Activated T-helper 1 cell treated with Interleukin-2 at 50 U/mL for 16 hours (primary cell): ENCODE measurements at places on chromosomes 5 and 9.

DNA sequence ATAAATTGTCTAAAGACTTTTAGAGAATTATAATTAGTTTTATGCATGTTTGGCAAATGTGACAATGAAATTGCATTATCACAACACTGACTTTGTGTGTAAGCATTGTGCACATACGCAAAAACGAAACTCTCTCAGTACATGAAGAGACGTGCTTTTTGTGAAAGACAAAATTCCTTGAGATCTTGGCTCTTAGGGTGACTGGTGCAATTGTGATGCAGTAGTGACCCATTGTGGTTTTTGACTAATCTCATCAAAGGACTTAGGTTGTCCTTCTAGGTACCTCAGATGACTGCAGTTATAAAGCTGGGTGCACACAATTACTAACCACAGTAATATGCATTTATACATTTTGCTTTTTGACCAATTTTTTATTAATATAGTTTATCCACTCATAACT lies 25.3 kb upstream of the TYRP1 start:
- no peak for DNase-seq

DNA sequence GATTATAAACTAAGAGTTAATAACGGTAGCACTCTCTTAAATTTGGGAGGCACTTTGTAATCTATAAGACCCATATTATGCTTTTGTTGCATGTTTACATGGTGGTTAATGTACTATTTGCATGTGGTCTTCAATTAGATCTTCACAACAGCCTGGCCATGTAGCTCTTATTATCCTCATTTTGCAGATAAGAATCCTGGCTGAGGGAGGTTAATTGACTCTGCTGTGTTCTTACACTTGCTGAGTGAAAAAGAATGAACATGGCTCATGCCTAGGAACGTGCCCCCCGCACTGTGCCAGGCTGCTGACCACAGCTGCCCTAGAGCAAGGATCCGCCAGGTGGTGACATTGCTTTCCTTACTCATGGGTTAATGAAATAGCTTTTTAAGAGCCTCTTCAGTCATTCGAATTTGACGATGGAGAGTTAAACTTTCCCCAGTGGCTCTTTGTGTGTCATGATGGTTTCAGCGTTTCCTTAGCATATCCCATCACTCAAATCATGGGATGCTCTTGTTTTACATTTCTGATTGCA lies 97.9 kb downstream of the CDH6 start:
- DNase-seq: no peak

DNA sequence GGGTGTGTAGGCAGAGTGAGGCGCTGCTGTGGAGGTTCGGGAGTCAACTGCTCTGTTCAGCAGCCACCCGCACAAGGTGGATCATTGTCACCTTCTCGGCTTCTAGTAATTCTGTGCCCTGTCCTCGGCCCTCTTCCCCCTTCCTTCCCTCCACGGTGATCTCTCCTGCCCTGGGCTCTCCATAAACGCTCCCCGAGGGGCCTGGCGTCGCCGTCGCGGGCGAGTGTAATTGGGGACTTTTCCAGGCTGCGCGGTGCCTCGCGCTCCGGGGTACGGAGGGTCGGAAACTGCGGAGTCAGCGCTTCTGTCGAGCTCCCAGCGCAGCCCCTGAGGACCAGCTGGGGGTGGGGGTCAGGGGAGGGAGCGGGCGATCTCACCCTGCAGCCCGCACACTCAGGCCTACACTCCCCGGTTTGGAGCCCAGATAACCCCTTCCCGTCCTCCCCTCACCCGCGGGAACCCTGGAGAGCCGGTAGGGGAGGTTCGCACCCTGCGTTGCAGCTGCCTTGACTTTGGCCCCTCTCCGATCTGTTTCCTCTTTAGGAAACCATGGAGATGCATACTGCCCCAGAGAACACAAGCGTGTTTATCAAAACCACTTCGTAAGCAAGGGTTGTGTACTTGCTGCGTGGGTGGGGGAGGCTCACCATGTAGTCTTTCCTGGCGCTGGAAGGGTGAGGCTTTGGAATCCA lies 188.3 kb upstream of the ZNF618 start:
- no peak for DNase-seq

- DNase-seq: no peak
Observed at GRCh38 chr5:59190746-59191145, 607.9 kb downstream of the RAB3C start.

DNA sequence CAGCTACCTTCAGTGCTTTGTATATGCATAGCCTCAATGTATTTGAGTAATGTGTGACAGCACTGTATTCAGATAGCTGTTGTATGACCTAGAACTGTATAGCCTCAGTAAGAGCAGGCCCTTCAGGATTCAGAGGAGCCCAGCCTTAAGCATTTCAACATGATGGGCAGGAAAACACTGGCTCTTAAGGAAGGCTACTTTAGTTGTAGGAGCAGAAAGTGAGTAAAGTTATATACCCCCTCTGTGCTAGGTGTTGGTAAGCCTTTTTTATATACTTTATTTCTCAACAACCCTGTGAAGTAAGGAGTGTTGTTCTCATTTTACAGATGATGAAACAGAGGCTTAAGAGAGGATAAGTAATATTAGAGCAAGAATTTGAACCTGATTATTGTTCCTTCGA lies 1.5 kb upstream of the GPR21 start:
- no peak for DNase-seq

DNA sequence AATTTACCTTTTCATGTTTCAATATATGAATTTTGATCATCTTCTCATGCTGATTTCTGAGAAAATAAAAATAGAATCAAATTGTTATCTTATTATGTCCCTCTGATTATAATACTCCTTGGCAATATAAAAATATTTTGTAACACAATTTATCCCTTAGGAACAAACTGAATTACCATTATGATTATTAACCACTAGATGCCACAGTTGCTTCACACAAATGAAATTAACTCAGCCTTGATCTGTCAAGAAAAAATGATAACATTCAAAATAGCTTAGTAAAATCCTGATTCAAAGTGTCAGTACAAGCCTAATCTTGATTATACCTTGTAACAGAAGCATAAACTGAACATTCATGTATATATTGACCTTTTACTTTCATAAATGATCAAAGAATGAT lies 4.8 kb upstream of the CHSY3 start:
- DNase-seq: no peak

DNA sequence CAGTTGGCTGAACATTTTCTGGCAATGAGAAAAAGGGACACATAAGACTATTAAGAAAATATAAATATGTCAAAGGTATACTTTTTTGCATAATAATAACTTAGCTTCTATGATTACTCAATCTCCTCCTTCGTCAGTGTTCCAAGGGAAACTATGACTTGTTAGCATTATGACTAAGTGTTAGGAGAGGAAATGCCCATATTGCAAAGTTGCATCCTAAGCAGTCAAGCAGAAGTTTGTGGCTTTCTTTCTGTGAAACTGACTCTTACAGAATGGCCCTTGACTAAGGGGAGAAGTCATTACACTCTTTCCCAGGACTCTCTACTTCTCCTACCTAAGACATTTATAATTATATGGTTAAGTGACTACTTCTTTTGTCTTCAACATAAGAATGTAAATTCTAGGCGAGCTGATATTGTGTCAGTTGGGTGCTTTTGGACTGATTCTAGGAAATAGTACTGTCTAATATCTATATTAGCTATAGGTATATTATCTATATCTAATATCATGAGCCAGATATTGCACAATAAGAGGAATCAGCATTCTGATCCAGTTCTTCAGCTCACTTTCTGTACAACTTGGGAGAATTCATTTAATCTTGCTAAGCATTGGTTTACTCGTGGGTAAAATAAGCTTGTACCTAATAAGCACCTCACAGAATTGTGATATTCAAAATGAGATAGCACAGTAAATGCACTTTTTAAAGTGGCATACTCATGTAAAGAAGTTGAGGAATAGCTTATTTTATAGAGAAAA lies 16.4 kb upstream of the SPINK6 start:
- no peak for DNase-seq

GRCh38 chr5:152374711-152375275 lies 30.3 kb downstream of the NMUR2 start:
- DNase-seq: no peak

GRCh38 chr9:97874624-97875023 lies 21.6 kb downstream of the FOXE1 start:
- no peak for DNase-seq

DNA sequence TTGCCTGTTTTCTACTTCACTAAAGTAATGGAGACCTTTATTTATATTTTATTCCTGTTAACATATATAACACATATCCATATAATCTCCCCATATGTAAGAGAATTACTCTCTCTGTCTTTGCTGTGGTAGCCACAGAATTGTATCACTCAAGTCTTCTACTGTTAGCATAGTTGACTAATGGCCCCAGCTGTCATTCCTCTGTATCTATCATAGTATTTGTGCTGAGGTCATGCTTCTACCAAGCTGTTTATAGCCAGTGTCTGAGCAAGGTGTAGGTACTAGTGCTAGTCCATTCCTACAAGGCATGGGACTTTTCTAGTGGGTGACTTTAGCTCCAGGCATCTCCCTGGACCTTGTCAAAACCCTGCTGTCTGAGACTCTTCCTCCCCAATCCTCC lies 244.1 kb downstream of the KIAA0825 start:
- DNase-seq: no peak

DNA sequence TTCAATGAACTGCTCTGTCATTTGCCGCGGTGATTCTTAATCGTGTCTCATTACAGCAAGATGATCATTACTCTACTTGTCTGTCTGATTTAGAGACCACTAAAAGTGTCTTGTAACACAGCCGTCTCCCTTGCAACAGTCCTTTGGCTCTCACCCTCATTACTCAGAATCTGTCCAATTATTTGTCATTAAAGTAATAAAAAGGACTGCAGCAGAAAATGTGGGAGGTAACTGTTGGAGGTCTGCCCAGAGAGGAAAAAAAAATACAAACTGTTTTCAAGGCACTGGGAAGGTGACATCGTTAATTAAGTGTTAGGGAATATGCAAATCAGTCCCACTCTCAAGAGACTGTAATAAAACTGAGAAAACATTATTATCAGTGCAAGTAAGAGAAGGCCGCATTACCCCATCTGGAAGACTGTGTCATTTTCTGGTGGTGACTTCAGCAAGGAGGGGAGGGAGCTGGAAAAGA lies 281.0 kb downstream of the RASEF start:
- no peak for DNase-seq

DNA sequence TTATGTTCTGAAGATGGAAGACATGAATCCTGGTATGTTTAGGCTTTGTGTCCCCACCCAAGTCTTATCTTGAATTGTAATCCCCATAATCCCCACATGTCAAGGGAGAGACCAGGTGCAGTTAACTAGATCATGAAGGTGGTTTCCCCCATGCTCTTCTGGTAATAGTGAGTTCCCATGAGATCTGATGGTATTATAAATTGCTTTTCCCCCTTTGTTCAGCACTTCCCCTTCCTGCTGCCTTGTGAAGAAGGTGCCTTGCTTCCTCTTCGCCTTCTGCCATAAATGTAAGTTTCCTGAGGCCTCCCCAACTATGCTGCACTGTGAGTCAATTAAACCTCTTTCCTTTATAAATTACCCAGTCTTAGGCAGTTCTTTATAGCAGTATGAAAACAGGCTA lies 229.0 kb downstream of the ARL15 start:
- no peak for DNase-seq

GRCh38 chr5:142459209-142459608 lies 134.4 kb upstream of the SPRY4 start:
- DNase-seq: no peak

DNA sequence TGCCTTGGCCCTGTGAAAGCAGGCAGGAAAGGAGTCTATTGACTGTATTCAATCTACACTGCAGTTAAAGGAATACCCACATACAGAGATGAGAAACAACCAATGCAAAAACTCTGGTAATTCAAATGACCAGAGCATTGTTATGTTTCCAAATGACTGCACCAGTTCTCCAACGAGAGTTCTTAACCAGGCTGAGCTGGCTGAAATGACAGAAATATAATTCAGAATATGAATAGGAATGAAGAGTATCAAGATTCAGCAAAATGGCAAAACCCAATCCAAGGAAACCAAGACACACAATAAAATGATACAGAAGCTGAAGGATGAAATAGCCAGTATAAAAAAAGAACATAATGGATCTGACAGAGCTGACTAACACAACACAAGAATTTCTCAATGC lies 119.1 kb downstream of the HTR4 start:
- no peak for DNase-seq

GRCh38 chr5:15285901-15286583 lies 213.9 kb upstream of the FBXL7 start:
- DNase-seq: no peak

- DNase-seq: no peak
Observed at GRCh38 chr9:7509576-7510145, 289.9 kb downstream of the DMAC1 start.

DNA sequence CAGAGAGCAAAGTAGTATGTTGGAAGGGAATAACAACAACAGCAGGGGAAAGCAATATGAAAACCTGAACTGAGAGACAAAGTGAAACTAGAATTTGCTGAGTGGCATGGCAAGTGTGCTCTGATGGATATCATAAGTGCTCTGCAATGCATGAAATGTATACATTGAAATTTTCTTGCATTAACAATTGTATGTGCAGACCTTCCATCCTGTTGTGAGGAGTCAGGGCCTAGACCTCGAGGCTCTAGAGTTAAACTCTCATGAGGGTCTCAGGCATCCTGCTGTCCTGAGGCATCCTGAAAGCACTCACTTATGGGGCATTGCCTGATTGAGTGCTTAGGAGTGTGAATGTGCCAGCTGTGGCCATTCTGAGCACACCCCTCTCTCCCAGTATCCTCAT lies 1.1 kb downstream of the ECM2 start:
- no peak for DNase-seq

DNA sequence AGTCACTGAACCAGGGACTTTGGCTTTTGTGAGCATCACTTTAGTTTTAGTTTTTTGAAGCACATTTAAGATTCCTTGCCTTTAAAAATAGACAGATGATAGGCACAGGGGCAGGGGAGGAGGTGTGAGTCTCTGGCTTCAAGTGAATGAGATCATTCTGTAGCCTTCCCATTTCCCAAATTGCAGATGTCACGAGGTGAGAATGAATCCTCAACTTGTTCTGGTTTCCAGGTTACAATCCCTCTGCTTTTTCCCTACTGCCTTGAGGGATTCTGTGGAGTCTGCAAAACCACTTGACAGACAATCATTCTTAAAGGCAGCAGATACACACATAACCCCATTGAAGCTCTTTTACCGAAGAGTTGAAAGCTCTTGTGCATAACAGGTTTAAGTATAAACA lies 332.4 kb downstream of the DMAC1 start:
- no peak for DNase-seq

GRCh38 chr5:56083286-56083854 lies 88.6 kb upstream of the IL6ST start:
- DNase-seq: no peak

- DNase-seq: no peak
Observed at GRCh38 chr9:114250235-114250568, 72.7 kb upstream of the ORM1 start.

- no peak for DNase-seq
Observed at GRCh38 chr9:73558471-73558870, 406.8 kb downstream of the ANXA1 start.

DNA sequence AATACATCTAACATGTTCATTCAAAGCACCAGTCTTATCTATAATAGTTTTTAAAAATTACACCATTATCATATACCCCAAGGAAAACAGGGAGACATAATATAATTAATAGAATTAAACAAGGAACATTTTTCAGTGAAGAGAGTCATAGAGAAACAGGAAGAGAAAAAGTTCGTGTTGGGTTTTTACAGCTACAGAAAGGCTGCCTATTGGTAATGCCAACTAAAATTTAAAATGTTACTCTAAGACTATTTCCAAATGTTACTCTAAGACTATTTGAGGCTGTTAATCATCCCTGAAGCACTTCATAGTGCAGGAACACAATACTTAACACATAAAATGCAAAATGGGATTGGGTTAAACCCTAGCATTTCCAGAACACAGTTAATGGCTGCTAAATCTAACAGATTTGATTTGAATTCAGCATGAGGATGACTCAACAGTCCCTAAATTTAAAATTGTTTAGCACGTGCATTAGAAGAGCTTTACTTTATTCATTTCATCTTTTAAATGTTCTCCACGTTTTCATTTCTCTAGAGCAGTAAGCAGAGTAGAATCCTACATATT lies 54.5 kb downstream of the OXCT1 start:
- DNase-seq: no peak
